CD4-positive, alpha-beta T cell treated with Interleukin-21 for 1 hour (primary cell): ENCODE measurements at places on chromosomes 6 and 20.

DNA sequence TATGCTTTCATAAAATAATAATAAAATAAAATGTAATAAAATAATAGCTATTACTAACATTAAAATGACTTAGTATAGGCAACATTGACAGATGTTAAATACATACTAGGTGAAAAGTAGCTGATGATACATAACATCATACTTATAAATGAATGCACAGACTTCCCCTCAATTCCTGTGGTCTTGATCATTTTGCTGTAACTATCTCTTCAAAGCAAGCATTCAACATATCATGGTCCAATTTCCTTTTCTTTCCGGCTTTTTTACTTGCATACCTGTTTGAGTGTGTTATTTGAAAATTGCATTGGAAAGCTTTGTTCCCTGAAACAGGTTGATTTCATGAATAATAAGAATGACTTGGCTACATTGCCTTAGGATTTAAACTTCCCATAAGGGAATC lies 309.3 kb downstream of the HDGFL1 start:
- DNase-seq, result no peak

DNA sequence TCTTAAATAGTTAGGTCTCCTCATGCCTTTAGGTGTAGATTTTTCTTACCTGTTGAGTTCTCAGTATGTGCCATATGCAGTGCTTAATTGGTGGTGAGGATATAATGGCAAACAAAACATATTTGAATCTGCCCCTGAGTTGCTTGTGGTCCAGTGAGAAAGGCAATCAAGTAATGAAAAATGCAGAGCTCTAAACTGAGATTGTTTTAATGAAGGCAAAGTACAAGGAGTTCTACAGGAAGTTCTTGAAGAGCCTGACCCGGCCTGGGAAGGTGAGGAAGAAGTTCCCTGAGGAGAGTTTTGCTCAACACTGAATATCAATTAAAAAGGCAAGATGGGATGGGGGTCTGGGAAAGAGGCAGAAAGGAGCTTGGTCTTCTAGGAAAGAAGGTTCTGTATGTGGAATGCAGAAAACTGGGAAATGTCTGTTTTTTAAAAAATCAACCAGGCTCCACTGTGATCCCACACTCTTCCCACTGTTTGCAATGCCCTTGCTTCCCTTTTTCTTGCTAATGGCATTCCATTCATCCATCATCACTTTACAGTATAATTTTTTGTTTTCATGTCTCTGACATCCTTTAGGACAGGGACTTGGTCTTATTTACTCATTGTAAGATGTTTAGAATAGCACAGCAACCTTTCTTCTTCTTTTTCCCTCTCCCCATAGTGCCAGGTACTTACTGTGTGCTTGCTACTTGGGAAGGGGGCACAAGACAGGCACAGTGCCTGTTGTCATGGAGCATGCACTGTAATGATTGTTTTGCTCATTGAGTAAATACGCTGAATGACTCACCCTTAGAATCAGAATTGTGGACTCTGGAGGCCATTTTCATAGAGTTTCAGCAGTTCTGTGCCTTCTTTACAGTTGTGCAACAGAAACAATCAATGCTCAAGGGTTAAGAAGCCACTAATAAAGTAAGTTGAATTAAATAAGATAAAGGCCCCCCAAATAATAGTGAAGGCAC lies 64.3 kb downstream of the ANKS1A start:
- DNase-seq, result no peak

- no peak for DNase-seq
Measured at GRCh38 chr20:49447946-49448809, 34.3 kb downstream of the KCNB1 start.

GRCh38 chr6:15748341-15748740 lies 85.5 kb upstream of the DTNBP1 start:
- no peak for DNase-seq

GRCh38 chr20:57958050-57958420 lies 248.2 kb upstream of the PMEPA1 start:
- DNase-seq, result no peak

GRCh38 chr6:17059022-17059421 lies 42.8 kb upstream of the STMND1 start:
- no peak for DNase-seq

GRCh38 chr6:100475554-100476320 lies 11.0 kb upstream of the SIM1 start:
- no peak for DNase-seq
